ENCODE measurements at places on chromosomes 4 and X. TPM values are rescaled to one million over a fixed set of nuclear protein-coding genes. Genes with fewer than 3 reads are reported as not detected.
A peak's percentile ranks its signal among the peaks of the same experiment; 100 is the strongest.

DNA sequence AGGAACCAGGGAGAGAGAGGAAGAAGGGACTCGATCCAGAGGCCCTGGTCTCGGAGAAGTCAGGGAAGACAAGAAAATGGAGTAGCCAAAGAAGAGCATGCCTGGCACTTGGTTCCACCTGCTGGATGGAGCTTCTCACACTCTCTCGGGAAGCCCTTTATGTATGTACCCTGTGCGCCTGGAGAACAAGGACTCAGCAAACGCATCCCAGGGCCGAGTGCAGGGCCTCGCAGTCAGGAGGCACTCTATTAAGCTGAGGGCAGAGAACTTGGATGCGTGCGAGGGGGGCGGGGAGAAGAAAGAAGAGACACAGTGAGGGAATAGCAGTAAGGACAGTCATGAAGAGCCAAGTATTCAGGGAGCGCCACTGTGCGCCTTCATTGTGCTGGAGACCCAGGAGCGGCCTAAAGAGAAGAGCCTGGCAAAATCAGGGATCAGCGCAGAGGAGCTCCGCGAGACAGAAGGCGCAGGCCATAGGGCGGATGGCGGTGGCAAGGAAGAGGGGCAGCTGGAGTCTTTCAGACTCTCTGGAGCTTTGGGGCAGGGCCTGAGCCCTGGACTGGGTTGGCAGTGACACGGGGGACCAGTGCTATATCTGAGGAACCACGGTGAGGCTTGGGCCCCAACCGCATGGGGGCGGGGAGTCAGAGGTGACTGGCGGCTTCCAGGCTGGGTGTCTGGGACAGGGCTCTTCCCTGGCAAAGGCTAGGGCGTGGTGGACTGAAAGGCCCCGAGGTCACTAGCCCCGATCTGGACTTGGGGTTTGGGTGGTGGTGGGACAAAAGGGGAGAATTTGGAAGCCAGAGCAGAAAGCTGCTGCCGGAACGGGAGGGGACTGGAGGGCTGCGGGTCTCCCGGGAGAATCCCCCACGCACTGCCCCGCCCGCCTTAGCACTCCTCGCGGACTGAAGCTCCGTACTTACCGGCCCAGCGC lies 1.9 kb upstream of the SEPTIN6 start:
- peak; percentile 16 for DNase-seq

DNA sequence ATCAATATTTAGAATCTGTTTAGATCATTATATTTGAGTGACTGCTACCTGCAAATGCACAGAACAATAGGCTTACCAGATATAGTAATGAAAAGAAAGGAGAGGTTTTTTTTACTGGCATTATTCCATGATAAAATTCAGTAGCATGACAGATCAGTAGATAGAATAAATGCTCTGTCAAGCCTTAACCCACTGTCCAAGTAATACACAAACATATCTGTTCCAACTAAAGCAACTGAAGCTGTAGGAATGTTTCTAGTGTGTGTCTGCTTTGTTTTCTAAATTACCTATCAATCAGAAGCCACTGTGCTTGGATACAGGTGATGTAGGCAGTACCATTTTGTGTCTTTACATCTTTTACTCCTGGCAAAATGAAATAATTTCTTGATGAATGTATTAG lies 604.6 kb downstream of the PCDH7 start:
- no peak for DNase-seq

The CXXC4 gene
- not detected for total RNA-seq

DNA sequence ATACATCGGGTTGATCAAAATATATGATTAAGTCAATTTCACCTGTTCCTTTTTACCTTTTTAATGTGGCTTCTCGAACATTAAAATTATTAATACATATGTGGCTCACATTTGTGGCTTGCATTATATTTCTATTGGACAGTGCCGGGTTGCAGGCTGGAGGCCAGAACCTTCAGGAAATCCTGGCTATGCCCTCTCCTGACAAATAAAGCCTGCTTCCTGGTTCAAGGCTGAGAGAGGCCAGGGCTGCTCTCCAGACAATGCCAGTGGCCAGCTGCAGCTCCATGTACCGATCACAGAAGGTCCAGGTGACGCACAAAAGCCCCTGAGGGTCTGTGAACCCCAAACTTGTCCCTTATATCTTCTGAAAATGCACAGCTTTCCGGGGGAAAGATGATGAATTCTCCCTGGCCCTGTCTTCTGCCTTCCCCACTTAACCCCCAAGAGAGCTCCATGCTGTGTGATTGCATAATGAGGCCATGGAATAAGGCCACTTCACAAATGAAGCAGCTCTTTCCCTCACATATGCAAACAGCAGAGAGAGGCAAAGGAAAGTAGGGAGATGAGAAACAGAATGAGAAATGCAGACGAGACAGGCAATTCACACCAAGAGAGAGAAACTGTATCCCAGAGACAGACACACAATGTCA lies 241.2 kb downstream of the BCOR start:
- peak; percentile 62 for DNase-seq

GRCh38 chr4:183360161-183360919 lies 38.1 kb upstream of the CLDN24 start:
- DNase-seq: no peak

The VCX2 gene
- not detected for total RNA-seq

DNA sequence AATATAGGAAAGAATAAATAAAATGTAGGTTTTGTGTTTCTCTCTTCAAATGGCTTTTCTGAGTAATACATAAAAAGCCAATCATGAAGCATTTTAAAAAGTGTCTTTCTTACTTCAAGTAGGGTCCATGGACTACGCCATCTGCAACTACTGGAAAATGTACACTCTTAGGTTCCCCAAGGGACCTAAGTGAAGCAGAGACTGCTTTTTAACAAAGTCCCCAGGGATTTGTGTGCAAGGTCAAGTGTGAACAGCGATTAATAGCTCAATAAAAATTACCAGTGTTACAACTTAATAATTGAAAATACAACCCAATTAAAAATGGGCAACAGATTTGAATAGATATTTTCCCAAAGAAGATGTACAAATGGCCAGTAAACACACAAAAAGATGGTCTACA lies 84.9 kb downstream of the ARHGAP6 start:
- no peak for DNase-seq

GRCh38 chr4:48778431-48779094 lies 1.5 kb downstream of the FRYL start:
- peak; percentile 13 for DNase-seq

The ASB9 gene
- total RNA-seq: 2.6 TPM

DNA sequence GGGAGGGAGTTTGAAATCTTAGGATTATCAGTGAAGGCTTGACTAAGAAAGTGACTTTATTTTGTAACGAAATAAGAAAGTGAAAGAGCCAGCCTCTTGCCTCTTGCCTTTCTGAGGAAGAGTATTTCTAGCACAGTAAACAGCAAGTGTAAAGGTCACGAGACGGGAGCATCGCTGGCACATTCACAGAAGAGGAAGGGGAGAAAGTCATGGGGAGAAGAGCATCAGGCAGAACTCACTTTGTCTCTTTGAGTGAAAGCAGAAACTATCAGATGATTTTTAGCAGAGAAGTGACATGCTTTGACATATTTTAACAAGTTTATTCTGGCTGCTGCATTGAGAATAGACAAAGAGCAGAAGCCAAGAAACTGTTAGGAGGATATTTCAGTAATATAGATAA lies 313.8 kb downstream of the CAMK2D start:
- DNase-seq: no peak

The UGT2B11 gene
- total RNA-seq: not detected
